RWPE1 (cell line): ENCODE measurements at places on chromosomes 4 and X.

GRCh38 chr4:7716010-7716721 is 223.5 kb downstream of the AFAP1 start:
- DNase-seq = no peak

GRCh38 chr4:25031077-25031621 is 403 bp upstream of the LGI2 start:
- DNase-seq = no peak

GRCh38 chr4:151991001-151991883 is 230.4 kb upstream of the GATB start:
- no peak for DNase-seq

DNA sequence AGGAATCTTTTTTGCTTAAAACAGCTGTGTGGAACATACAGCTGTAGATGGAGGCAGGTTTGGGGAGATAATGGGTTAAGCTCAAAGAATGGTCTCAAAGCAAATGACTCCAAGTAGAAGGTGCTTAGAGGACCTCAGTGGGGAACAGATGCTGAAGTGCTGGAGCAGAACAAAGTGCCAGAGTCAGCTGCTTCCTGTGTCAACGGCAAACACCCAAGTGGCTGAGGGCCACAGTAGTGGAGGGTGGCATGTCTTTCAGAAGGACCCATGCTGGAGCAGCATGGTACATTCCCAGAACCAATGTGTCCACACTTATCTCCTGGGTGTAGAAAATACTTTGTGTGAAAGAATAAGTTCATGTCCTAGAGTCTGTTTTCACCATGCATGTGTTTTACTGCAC is 197.5 kb downstream of the CCNG2 start:
- no peak for DNase-seq

DNA sequence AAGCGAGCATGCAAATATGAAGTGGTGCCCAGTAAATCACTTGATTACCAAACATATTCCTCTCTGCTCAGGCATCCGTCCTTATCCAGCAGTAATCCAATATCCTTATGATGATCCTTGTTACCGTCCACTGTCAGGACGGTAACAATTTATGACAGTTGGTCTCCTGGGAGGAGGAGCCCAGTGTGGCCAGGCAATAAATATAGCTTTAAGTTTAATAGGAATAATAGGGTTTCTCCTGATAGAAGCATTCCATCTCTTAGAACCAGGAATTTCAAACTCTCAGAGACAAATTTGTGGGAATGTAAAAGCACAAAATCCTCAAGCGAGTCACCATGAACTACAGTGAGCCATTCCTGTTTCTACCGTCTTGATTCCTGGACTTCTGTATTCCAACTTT is 171.2 kb upstream of the IL15 start:
- no peak for DNase-seq
